ENCODE measurements at places on chromosomes 7 and 10.

DNA sequence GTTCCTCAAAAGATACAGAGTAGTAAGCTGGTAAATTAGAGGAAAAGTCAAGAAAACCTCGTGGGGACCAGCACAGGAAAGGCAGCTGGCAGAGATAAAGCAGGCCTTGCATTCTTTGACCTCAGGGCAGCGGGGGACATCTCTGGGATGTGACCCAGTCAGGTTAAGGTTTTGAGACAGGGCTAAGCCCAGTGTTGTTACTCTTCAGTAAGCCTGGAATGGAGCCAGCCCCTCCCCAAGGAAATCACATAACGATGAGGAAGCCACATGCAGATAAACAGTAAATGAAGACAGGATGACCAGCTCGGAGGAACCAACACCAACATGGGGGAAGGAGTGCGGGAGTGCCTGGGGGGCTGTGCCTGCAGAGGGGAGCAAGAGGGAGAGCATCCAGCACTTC is 99.6 kb downstream of the JAZF1 start:
- DNase-seq: no peak

- no peak for DNase-seq
Measured at GRCh38 chr7:82345886-82346285, 97.7 kb downstream of the CACNA2D1 start.

GRCh38 chr10:128628252-128628651 is 502.0 kb upstream of the MKI67 start:
- no peak for DNase-seq

DNA sequence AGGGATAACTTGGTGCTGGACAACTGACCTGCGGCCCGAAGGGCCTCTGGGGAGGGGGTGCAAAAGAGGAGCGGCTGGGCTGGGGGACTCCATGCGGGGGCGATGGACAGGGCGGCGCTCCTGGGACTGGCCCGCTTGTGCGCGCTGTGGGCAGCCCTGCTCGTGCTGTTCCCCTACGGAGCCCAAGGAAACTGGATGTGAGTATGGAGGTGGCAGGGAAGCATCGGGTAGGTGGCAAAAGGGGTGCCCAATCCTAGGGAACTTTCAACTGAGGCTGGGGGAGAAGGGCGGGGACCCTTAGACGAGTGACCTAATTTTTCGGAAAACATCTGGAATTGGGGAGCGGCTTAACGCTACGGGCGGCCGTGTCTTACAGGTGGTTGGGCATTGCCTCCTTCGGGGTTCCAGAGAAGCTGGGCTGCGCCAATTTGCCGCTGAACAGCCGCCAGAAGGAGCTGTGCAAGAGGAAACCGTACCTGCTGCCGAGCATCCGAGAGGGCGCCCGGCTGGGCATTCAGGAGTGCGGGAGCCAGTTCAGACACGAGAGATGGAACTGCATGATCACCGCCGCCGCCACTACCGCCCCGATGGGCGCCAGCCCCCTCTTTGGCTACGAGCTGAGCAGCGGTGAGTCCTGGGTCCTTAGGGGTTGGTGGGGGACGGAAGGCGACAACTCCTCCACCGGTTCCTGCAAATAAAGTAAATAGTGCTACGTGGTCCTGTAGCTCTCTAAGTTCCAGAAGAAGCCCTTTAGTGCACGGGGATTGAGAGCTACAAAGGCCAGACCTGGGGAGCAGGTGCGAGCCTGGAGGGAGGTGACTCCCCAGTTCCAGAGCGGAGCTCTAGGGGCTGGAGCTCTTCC is 622 bp downstream of the WNT16 start:
- DNase-seq: no peak

DNA sequence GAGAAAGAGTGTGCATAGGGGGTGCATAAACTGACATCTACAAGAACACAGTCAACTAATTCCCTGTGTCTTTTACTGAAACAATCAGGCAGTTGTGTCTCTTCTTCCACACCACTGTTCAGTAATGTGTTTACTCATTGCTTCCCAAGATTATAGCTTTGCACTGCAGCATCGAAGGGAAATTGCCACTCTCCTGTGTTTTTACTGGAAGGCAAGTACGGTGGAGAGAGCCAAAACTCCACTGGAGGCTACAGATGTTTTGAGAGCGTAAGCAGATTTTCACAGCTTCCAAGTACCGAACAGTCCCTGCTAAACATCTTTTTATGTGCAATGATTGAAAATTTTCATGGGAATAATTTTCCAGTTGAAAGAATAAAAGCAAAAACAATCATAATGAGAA is 510.5 kb upstream of the AKR1E2 start:
- no peak for DNase-seq

DNA sequence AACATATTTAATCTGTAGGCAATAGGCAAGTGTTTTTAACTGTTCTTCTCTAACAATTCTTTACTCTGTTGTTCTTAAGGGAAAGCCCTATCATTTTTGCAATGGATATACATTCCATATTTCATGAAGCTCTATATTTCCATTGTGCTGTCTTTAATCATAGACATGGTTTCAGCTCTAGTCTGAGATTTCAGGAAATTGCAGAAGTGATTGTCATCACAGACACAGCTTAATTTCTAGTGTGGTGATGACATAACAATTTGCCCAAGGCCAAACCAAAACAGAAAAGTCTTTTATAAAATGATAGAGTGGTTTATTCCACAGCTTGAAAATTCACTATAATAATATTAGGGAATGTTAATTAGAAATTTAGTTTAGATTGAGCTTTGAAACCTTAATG is 494.1 kb upstream of the SEMA3A start:
- DNase-seq: no peak

- no peak for DNase-seq
Measured at GRCh38 chr10:120824881-120825309, 26.3 kb upstream of the WDR11 start.

GRCh38 chr7:86991771-86992191 is 67.7 kb downstream of the ELAPOR2 start:
- no peak for DNase-seq

DNA sequence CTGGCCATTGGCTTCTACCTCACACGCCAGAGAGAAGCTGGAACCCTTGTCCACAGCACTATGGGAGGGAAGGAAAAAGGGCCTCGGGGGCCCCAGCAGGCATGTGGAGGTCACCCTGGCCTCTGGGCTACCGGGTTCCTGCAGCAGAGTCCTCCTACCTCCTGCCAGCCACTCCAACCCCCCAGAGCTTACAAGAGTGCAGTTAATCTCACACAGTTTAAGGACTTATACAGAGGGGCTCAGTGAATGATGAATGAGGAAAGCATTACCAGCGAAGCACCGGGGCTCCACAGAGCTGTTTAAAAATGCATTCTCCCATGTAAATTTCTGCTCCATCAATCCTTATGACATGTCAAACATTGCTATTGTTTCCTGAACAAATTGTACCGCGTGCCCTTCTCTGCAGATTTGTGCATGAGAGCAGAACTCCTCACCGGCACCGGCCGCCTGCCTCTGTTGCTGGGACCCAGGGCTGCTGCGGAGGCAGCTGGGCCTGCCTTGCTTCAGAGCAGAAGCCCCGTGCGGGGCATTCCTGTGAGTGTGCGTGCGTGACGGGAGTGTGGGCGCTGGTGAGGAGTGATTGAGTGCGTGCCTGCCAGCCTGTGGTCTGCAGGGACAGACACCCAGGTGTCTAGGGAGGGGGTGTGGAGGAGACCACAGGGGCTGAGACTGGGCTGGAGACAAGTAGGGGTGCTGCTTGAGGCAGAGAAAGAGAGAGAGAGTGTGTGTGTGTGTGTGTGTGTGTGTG is 52.8 kb downstream of the C10orf105 start:
- no peak for DNase-seq

GRCh38 chr10:86970982-86971231 is 2.6 kb downstream of the ADIRF start:
- DNase-seq: no peak

DNA sequence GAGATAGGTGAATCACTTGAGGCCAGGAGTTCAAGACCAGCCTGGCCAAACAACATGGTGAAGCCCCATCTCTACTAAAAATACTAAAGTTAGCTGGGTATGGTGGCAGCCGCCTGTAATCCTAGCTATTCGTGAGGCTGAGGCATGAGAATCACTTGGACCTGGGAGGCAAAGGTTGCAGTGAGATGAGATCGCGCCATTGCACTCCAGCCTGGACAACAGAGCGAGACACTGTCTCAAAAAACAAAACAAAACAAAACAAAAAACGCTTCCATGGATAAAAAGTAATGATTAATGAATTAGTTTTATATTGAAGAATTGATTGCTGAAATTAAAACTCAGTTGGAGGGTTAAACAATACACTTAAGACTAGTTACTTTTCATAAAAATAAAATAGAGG is 32.3 kb downstream of the KLHDC10 start:
- no peak for DNase-seq

- no peak for DNase-seq
Measured at GRCh38 chr7:138979988-138980562, 1.1 kb downstream of the KIAA1549 start.

DNA sequence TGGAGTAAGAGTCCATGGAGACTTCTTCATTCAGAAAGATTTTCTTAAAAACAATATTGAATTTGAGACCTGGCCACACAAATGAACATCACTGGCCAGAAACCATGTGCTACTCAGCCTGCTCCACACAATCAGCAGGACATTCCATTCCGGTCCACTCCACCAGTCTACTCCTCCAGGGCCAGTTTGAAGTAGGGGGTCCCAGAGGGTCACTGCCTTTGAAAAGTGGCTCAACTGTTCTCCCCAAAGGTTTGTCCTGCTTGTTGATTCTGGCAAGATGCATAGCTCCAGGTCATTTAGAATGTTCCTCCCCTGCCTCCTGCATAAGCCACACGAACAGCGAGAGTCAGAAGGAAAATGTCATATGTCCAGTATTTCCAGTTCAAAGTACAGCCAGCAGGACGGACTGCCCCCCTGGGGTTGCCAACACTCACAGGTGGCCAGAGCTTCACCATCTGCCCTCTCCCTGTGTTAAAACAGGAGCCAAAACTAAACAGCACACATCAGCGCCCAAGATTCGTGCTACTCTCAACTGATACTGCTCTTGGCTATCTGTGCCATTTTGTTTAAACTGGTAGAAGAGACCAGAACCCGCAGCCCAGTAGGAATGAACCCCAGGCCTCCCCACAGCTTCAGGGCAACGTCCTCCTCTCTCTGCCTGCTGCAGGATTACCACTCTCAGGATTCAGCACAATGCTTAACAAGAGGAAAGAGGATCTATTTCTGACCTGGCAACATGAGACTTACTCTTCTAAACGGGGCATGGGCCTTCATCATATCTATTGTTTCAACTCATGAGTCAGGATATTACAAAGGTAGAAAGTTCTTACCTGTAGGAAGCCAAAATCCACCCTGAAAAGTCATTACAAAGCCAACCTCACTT is 11.3 kb downstream of the GRB10 start:
- DNase-seq: no peak

DNA sequence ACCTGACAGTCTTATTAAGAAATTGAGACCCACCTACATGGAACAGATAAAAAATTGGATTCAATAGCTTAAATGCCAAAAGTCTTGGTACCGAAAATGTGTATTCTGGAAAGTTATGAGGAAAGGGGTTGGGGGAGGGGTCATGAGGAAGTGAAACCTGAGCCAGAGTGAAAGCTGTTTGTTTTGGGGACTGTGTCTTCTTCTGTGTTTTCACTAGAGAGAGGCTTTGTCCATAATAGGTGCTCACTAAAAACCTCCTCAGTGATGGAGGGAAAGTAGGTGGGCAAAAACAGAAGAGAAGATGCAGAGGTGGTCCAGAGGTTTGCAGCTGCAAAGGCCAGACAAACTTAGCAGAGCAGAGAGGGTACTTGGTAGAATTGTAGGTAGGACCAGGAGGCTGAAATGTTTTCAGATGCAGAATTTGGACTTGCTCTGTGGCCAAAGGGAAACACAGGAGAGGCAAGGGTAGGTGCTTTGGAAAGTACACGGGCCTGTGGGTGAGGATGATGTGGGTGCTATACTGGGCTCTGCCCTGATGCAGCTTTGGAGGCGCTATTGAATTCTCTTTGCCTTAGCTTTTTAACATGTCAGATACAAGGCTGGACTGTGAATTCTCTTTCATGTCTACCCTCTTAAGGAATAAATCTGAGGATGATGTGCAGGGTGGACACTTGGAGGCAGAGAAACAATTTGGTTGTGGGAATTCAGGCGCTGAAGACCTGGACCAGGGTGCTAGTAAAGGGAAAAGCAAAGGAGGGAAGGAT is 254.6 kb downstream of the PTEN start:
- no peak for DNase-seq

DNA sequence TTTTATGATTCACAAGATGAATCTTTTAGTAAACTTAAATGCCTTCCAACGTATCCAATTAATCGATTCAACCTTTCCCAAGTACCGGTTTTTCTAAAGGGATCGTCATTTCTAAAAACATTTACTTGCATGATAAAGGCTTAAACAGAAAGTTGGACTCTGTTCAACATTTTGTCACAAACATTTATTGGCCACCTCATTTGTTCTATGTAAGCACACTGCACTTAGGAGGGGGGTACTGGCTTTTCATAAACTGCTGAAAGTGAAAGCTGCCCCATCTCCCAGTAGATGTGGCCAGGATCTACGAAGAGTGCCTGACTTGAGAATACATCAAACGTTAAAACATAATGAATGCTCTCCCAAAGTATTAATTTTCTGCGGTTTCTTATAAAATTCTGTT is 37.3 kb upstream of the LAMB4 start:
- DNase-seq: no peak

- DNase-seq: no peak
Measured at GRCh38 chr10:52332815-52333214, 18.7 kb downstream of the DKK1 start.

- DNase-seq: no peak
Measured at GRCh38 chr7:113263749-113264148, 145.4 kb upstream of the SMIM30 start.

DNA sequence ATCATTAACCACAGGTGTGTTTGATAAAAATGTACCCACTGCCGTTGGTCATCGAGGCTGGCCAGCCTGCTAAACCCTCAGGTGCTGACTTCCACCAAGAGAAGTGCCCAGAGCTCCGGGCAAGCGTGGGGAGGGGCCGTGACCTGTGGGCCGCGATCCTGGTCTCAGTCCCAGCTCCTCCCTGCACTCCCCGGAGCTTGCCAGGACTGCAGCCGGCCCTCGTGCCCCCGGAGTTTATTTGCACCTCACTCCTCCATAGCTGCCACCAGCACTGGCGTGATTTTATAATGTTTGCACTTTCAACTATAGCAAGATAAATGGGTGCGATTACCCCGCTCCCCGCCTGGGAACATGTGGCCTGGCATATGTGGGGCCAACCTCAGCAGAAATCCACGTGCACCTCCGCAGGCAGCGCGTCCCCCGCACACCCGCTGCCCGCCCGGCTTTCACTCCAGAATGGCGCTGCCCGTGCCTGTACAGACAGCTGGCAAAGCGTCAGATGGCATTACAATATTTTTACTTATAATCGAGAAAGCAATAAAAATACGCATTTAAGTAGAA is 30.8 kb downstream of the UNCX start:
- DNase-seq: no peak
